ENCODE measurements at places on chromosomes 13 and 19.

DNA sequence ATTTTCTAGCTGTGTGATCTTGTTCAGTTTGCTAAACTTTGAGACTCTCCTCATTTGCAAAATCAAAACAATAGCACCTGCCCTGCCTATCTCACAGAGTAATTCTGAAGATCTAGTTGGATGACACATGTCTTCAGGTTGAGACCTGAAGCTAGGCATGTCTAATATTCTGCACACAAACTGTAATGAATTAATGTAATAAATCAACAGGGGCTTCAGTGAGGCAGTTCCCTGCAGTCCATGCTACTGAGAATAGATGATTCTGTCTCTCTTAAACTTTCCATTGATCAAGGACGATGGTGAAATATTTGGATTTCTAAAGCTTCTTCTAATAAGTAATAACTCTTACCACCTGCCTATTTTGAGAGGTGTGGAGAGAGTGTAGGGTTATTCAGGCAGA is 268.1 kb upstream of the TMTC4 start:
- DNase-seq: no peak

GRCh38 chr13:43879755-43880181 is at the start of gene LACC1:
Gene LACC1, plus strand, starts transcription at chr13:43879904. Its CDS starts 1,082 bp downstream, at chr13:43880986.
- no peak for DNase-seq

DNA sequence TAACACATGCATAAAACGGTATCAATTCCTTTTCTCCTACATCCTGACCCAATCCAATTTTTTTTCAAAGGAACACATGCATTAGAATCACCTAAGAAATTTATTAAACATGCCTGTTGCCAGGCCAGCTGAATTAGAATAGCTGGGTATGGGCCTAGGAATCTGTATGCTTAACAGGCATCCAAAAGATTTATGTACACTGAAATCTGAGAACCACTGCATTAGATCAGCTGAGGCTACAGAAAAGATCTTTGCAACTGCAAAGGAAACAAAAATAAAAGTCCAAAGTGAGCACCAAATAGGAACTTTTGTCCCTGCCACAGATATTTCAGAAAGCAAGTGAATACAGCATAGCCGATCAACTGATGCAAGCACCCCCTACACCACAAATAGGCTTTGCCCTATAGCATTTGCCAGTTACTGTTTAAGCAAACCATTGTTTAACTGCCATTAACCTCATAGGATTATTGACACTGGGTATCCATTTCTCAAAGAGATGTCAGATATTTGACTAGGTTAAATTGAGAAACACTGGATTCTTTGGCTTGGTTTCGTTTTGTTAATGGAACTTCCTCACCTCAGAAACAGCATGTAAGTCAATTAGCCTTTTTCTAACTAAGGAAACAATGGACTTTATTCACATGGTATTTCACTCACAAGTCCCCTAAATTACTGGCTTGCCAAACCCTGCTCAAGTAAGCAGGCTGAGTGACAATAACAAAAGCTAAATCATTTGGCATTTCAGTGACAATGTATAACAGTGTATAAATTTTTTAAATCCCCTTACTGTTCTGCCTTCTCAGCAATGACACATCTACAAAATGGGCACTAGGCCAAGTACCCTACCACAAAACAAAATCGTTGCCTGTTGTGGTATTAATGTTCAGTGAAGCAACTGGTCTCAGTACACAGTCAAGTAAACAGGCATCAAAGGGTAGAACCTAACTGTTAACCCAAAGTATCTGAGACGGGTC is 67.8 kb downstream of the SUCLA2 start:
- DNase-seq: no peak

DNA sequence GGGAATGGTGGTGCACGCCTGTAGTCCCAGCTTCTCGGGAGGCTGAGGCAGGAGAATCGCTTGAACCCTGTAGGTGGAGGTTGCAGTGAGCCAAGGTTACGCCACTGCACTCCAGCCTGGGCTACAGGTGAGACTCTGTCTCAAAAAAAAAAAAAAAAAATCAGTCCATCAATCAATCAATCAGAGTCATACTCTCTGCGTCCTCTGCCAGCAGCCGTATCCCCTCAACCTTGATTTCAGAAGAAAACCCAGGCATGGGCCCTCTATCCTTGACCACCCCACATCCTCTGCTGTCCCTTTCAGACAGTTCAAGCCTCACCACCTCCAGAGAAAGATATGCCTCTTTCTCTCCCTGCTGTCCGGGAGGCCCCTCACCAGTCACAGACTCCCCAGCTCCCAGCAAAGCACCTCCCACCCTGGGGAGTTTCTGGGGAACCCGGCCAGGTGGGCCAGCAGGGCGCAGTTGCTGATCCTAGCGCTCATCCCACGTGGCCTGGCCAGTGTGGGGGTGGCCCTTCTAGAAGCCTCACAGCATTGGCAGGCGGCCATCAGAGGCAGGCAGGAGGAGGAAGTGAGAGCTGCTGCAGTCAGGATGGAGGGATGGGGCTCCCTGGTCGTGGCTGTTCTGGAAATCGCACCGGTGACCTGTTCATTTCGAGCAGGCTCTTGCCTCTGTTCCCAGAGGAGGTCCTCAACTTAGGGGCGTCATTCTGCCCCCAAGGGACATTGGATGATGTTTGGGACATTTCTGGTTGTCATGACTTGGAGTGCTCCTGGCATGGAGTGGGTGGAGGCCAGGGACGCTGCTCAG is 10.2 kb upstream of the JSRP1 start:
- DNase-seq: no peak

DNA sequence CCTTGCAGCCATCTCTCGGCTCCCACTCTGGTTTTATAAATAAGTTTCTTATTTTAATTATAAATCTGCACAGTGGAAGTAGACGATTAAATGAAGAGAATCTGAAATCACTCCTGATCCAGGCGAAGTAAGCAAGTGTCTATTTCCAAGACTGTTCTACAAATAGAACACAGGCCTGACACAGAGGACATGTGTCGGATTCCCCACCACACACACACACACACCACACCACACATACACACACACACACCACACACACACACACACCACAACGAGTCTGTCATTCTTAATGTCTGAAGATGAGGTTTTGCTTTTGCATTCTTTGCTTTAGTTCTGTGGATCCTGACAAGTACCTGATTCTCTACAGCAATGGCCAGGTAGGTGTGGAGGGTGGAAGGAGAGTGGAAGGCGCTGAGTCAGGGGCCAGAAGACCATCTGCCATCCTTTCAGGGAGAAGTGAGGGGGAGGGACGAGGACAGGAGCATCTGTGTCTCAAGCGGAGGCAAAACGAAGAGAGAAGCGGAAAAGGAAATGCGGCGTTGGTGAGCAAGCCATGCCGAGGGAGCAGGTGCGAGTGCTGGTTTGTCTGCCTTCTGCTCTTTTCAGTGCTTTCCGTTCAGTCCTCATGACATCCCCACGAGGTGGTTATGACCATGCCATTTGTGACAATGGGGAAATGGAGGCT is 110.2 kb downstream of the TEX26 start:
- DNase-seq: no peak
